ENCODE measurements at places on chromosomes 2 and 18.
A peak's percentile ranks its signal among the peaks of the same experiment; 100 is the strongest.

GRCh38 chr2:95320986-95321767 lies 24.0 kb downstream of the KCNIP3 start:
- DNase-seq, result no peak

- DNase-seq, result peak; percentile 100
Measured at GRCh38 chr2:11743846-11744553, 2.4 kb upstream of the LPIN1 start.

DNA sequence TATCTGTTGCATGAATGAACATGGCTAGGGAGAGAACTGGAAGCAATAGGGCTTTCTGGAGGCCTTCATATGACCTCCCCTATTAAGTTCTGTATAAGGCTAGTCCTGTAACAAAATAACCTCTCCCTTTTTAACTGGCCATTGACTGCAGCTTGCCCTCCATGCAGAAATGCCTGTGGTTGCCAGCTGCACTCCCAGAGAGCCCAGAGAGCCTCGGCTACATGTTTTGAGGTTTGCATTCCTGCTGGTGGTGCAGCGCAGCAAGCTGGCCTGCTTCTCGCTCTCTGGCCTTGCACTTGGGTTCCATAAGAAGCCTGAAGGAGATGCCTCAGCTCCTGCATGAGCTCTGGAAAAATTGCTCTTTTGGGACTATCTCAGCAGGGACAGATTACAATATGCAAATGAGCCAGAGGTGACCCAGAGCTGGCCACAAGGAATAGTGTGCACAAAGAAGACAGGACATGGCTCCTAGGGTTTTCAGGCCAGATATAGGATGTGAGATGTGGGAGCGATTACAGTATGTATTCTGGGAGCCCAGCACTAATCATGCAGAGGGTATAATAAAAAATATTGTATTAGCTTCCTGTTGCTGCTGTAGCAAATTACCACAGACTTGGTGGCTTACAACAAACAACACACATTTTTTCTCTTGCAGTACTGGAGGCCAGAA lies 186.7 kb downstream of the INSIG2 start:
- DNase-seq, result no peak

DNA sequence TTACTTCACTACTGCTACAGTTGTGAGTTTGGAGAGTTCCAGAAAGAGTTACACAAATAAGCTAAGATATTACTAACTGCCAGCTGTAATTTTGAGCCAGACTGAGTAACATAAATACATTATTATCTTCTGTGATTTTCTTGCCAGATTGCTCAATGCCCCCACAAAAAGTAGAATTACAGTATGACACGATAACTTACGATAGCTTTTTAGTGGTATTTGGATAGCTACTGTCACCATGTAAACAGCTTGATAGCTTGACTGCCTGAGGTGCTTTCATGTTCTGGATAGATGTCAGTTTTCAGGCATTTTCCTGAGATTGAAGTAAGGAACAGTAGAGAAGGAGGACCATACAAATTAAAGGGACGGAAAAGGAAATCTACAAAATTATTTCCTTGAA lies 533.3 kb downstream of the SOCS6 start:
- DNase-seq, result no peak

DNA sequence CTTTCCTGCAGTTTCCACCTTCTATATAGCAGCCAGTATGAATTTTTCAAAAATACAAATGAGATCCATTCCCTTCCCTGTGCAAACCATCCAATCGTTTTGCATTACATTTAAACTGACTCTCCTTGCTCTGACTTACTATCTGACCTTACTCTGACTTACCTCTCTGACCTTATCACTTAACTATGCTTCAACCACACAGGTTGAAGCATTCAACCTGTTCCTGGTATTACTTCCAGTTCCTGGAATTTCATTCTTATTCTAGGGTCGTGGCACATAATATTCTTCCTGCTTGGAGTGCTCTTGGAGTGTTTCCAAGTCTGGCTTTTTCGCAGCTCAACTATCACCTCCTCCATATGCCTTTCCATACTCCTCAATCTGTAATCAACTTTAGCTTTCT lies 850.6 kb upstream of the CHAC2 start:
- no peak for DNase-seq

DNA sequence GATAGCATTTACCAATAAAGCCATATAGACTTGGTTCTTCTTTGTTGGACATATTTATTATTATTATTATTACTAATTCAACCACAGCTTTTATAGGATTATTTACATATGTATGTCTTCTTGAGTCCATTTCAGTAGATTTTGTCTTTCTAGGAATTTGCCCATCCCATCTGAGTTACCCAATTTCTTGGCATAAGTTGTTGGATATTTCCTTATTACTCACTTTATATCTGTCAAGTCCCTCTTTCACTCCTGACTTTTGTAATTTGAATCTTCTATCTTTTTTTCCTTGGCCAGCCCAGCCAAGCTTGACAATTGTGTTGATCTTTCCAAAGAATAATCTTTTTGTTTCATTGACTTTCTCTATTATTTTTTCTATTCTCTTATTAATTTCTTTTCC lies 543.7 kb downstream of the SUCLG1 start:
- no peak for DNase-seq

GRCh38 chr2:51158251-51158650 lies 126.3 kb upstream of the NRXN1 start:
- no peak for DNase-seq

- no peak for DNase-seq
Measured at GRCh38 chr2:70489165-70489564, 64.5 kb downstream of the TGFA start.

- no peak for DNase-seq
Measured at GRCh38 chr2:82340578-82341053, 2036.1 kb upstream of the LRRTM1 start.

DNA sequence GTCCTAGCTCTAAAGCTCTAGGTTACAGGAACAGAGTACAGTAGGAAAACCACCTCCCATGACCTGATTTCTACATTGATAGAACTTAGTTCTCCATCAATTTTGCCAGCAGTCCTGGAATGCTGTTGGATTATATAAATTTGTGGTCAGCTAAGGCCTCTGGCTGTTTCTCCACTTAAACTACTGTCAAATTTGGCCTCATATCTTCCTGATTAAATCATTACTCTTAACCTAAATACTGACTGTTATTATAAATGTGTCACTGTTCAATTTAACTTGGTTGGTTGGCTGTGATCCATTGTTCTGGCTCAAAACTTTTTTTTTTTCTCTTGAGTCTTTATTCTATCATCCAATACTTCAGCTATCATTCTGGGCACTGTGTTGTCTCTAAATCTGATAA lies 71.2 kb downstream of the TGFA start:
- no peak for DNase-seq

DNA sequence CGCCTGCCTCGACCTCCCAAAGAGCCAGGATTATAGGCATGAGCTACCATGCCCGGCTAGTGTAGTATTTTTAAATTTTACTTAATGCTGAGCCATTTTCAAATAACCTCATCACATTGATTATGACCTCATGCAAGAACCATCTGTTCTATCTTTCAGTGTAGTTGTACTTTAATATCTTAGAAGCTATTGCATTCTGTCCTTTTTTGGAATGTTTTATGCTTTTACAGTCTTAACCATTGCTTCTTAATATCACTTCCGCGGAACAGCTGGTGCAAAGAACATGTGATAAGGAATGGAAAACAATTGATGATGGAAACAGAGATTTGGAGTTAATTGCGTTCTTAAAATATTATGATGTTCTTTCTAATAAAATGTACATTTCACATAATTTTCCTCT lies 2.7 kb downstream of the GEN1 start:
- DNase-seq, result peak; percentile 56

- DNase-seq, result peak; percentile 28
Measured at GRCh38 chr2:86193901-86194567, 1.2 kb downstream of the IMMT start.

GRCh38 chr2:54313147-54313546 lies 57.1 kb upstream of the TSPYL6 start:
- no peak for DNase-seq

GRCh38 chr2:85987266-85988174 lies 98.7 kb upstream of the ST3GAL5 start:
- no peak for DNase-seq

GRCh38 chr2:197088694-197089093 lies 162.2 kb upstream of the PGAP1 start:
- no peak for DNase-seq

DNA sequence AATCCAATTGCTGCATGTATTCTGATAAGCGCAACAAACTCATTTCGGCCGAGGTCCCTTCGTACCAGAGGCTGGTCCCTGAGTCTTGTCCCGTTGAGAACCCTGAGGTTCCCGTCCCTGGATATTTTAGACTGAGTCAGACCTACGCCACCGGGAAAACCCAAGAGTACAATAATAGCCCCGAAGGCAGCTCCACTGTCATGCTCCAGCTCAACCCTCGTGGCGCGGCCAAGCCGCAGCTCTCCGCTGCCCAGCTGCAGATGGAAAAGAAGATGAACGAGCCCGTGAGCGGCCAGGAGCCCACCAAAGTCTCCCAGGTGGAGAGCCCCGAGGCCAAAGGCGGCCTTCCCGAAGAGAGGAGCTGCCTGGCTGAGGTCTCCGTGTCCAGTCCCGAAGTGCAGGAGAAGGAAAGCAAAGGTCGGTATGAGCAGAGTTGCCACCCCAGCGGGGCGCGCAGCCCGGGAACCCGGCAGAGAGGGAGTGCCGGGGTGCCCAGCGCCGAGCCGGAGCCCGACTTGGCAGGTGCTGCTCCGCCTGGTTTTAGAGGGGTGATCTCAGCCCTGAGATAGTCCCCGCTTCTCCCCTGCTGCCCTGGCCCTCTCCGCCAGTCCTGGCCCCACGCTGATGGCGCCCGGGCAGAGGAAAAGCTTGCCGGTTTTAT lies 714 bp downstream of the HOXD10 start:
- DNase-seq, result no peak

- no peak for DNase-seq
Measured at GRCh38 chr2:171553858-171554257, 31.6 kb downstream of the CYBRD1 start.

Data from iris pigment epithelial cell (primary cell).